ENCODE measurements at places on chromosomes 7 and 10.

- DNase-seq = no peak
Measured at GRCh38 chr10:129972145-129972965, 8.3 kb upstream of the EBF3 start.

- DNase-seq = no peak
Measured at GRCh38 chr10:16674147-16674703, 143.0 kb downstream of the RSU1 start.

- DNase-seq = no peak
Measured at GRCh38 chr10:67784474-67784873, 53.5 kb downstream of the DNAJC12 start.

DNA sequence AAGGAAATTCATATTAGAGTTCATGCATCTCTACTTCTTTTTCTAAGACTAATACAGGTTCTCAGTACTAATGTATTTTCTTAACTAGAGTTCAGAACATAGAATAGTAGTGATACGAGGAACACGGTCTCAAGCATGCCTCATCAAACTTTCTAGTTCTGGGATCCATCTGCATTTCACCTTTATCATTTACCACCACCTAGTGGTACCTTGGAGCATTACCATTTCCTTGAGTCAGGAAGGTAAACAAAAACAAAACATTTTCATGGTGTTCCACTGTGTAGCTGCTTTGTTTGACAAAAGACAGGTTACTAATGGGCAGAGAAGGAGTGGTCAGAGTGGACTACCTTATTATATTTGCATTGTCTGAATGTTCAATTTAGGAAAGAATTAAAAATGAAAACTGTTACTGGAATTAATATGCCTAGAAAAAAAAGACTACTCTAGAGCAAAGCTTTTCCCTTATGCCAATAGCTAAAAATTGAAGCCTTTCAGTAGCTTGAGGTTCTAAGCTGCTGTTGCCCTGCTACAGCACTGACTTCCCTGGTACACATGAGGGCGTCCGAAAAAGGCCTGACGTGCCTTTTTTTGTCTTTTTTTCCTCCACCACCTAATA lies 44.5 kb downstream of the STARD3NL start:
- DNase-seq = no peak

GRCh38 chr10:69004821-69005220 lies 16.2 kb downstream of the KIFBP start:
- DNase-seq = no peak

- no peak for DNase-seq
Measured at GRCh38 chr10:24899571-24899970, 52.8 kb downstream of the PRTFDC1 start.
